EH (cell line): ENCODE measurements at places on chromosomes 2 and 18.
A peak's percentile ranks its signal among the peaks of the same experiment; 100 is the strongest.

- no peak for DNase-seq
These were observed 215.3 kb downstream of the ANAPC1 start for GRCh38 chr2:111668741-111669140.

DNA sequence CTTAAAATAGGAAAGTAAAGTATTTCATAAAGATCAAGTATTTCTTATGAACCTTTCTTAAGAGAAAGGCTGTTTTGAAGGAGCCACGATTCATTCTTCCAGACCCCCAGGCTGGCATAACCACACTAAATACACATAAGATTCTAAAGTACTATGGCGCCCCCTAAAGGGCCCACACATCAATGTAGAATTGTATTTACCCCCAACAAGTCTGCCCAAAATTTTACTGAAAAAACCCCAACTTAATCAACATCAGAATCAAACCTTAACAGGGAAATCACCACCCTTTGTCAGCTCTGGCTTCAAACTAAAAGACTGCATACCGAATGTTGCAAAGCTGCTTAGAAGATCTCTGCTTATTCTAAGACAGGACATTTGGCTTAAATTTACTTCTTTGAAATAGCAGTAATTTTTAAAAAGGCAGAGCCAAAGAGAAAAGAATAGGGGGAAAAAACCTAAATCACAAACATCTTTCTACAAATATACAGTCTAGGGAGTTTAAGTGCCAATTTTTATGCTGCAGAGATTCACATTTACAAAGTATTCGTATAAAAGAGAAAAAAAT lies 20.4 kb upstream of the BCL2 start:
- peak; percentile 47 for DNase-seq

- no peak for DNase-seq
These were observed 70.1 kb downstream of the EPAS1 start for GRCh38 chr2:46367286-46367685.

GRCh38 chr2:28620291-28620793 lies 124.5 kb downstream of the PLB1 start:
- no peak for DNase-seq

DNA sequence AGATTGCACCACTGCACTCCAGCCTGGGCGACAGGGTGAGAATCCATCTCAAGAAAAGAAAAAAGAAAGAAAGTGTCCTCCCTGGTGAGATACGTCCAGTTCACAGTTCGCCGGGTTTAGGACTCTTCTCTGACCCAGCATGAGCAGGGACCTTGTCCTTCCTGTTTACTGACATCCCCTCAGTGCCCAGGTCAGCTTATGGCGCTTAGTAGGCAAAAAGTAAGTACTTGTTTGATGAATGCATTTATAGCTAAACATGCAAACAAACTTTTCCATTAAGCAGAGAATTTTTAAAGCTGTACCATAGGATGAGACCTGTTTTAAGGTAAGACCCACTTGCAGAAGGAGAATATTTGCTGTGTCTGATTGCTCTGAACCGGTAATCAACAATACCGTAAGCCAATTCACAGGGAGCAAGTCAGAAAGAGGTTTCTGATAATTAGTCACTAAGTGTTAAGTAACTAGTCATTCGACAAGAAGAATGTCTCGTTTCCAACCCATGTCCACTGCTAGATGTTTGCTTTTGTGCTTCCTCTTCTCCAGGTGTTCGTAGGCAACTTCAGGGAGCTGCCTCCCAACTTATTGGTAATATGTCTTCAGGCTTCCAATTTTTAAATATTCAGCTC lies 40.0 kb downstream of the MOGAT1 start:
- DNase-seq: no peak

DNA sequence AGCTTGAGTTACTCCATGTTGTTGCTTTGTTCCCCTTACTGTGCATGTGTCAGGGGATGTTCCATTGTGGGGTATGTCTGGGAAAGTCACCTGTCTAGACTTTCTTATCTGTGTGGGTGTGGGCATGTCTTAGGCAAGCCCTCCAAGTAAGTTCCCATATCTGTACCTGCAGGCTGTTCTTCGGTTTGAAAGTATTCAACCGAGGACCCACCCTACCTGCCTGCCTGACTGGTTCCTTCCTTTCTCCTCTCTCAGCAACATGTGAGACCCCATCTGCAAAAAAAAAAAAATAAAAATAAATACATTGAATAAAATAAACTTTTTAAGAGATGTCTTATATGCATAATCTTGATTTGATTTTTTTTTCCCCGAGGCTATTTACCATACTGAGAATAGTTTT lies 622.7 kb downstream of the TDRD15 start:
- no peak for DNase-seq

- peak; percentile 16 for DNase-seq
These were observed 68.8 kb downstream of the DOK6 start for GRCh38 chr18:69469444-69469919.

- DNase-seq: peak; percentile 83
These were observed 11.1 kb downstream of the SLC8A1 start for GRCh38 chr2:40440835-40441234.

GRCh38 chr2:216404010-216404618 lies 8.2 kb upstream of the SMARCAL1 start:
- DNase-seq: peak; percentile 60

DNA sequence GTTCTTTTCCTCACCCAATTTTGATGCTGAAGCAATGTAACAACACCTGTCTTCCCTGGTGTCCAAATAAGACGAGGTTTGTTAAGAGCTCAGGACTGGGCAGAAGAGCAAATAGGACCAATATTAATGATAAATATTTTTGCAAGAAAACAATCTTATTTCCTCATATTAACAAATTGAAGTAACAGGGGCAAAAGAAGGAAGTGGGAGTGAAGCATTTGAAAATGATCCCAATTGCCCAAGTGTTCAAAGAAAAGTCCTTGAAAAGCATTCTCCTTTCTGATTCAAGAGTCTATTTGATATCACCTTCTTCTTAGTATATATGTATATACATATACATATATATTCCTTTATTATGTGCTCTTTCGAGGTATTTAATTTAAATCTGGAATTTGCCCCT lies 418.8 kb downstream of the ARHGAP15 start:
- no peak for DNase-seq

GRCh38 chr2:108409768-108410167 lies 32.0 kb downstream of the SULT1C4 start:
- DNase-seq: peak; percentile 88

DNA sequence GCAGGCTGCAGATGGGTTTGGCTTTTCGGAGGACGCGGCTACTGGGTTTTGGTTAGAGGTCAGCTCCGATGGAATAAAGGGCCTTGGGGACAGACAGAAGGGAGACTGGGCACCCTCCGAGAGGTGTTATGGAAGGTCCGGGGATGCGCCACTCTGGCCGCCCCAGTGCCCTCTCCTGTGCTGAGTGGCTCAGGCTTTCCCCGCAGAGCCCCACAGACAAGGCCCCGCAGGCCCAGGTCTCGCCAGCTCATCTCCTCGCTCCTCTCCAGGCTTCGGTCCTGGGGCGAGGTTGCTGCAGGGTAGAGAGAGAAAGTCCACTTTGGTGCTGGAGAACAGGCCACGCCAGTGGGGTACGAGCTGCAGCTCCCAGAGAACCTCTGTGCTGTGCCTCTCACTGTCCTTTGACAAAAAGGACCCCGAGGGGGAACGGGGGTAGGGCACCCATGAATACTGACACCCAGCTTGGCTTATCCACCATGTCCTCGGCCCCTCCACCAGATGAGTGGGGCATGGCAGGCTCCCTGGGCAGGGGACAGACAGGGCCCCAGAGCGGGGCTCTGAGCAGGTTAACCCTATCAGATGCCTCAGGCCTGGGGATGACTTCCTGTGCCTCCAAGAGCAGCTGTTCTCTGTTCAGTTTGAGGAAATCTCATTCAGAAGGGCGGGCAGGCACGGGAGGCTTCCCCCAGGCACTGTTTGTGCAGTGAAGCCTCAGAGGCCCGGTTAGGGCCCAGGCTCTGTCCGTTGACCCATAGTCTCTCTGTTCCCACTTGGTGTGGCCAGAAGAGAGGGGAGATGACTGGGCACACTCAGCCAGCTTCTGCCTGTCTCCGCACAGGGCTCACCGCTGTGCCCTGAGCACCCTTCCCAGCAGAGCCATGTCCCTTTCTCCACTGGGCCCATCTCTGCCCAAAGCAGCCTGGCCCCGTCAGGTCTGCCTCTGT lies 15.7 kb upstream of the CNNM3 start:
- no peak for DNase-seq

DNA sequence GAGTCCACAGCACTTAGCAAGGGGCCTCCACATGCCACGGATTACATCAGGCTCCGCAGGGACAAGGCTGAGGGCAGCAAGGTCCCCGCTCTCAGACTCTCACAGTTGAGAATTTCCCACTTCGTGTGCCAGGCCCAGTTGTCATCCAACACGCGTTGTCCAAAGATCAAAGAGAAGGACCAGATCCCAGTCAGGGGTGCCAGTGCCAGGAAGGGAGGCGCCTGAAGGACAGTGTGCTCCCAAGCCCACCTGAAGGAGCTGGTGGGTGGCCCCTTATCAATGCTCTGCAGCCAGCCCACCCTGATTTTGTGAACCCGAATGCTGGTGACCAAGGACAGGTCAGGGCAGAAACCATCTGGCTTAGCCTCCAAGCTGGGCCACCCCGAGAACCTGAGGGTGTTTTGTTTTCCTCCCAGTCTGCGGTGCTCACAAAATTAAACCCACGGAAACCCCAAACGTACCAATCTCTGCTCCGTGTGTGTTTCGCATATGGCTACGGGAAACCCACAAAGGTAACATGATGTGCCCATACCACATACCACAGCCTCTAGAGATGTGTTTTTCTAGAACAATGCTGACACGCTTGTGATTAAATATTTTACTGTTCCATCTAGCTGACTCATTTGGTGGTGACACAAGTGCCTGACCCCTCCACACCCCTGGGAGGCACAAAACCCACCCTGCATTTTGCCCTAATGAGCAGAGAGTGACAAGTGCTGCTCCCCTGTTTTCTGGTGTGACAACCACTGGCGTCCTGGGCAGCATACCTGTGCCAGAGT lies 24.5 kb downstream of the CRACDL start:
- peak; percentile 39 for DNase-seq

GRCh38 chr18:35464831-35465279 lies 32.9 kb downstream of the INO80C start:
- no peak for DNase-seq

- DNase-seq: peak; percentile 89
These were observed 935 bp upstream of the RAMP1 start for GRCh38 chr2:237858294-237859081.

GRCh38 chr2:160246356-160246755 lies 46.3 kb upstream of the ITGB6 start:
- DNase-seq: peak; percentile 47

- no peak for DNase-seq
These were observed 227.6 kb upstream of the HNRNPA3 start for GRCh38 chr2:176984987-176985386.

DNA sequence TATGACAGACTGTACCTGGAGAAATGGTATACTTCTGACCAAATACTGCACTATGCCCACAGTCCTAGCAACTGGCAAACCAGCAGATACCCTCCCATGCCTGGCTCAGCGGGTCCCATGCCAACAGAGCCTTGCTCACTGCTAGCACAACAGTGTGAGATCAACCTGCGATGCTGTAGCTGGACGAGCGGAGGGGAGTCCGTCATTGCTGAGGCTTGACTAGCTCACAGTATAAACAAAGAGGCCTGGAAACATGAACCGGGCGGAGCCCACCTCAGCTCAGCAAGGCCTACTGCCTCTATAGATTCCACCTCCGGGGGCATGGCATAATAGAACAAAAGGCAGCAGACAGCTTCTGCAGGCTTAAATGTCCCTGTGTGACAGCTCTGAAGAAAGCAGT lies 93.2 kb upstream of the CAB39 start:
- DNase-seq: no peak

DNA sequence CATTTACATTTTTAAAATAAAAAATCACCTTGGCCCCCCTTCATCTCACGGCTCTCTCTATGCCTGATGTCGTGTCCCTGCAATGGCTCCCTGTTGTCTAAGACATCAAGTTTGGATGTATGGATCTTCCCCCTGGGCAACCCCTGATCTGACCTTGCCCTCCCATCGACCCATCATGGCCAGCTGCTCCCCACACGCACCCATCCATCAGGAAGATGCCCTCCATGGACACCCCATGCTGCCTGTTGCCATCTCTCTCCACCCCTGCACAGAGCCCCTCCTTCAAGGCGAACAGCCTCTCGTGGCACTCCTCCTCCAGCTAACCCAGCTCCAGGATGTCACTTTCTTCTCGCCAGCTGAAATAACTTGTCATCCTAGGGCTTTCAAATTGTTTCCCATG lies 59.5 kb downstream of the DPYSL5 start:
- no peak for DNase-seq

- no peak for DNase-seq
These were observed 198.3 kb downstream of the LDLRAD4 start for GRCh38 chr18:13416848-13417247.

GRCh38 chr18:63505566-63506335 lies 29.0 kb downstream of the SERPINB5 start:
- DNase-seq: peak; percentile 54

GRCh38 chr2:31511376-31511775 lies 69.4 kb downstream of the SRD5A2 start:
- peak; percentile 58 for DNase-seq

DNA sequence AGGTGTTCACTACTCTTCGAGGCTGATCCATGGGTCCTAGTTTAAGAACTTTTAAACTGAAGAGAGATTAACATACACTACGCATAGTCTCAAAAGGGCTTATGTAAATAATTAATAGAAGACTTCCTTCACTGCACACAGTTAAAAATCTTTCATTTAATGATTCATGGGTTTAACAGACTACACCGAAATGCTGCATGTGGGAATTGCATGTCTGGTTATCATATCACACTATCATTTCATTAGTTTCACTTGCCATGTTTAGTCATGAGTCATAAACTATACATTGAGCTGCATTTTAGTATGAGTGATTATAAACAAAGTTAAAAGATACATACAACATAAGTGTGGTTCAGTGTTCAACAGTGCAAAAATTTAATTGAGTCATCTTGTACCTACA lies 31.2 kb downstream of the GLS start:
- DNase-seq: peak; percentile 51

DNA sequence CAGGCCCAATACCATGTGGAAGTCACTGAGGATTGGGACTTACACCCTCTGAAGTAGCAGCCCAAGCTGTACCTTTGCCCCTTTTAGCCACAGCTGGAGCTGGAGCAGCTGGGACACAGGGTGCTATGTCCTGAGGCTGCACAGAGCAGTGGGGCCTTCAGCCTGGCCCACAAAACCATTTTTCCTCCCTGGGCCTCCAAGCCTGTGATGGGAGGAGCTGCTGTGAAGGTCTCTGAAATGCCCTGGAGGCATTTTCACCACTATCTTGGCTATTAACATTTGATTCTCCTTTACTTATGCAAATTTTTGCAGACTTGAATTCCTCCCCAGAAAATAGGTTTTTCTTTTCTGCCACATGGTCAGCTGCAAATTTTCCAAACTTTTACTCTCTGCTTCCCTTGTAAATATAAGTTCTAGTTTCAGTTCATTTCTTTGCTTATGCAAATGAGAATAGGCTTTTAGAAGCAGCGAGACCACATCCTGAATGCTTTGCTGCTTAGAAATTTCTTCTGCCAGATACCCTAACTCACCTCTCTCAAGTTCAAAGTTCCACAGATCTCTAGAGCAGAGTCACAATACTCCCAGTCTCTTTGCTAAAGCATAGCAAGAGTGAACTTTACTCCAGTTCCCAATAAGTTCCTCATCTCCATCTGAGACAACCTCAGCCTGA lies 213.8 kb upstream of the MGAT5 start:
- DNase-seq: no peak

- DNase-seq: peak; percentile 48
These were observed 10.6 kb downstream of the LYPD6B start for GRCh38 chr2:149049142-149049541.

- peak; percentile 3 for DNase-seq
These were observed 620 bp upstream of the SLC9A2 start for GRCh38 chr2:102618452-102619413.
